ENCODE measurements at places on chromosomes 6 and 20. TPM values are rescaled to one million over a fixed set of nuclear protein-coding genes. Genes with fewer than 3 reads are reported as not detected.
A peak's percentile ranks its signal among the peaks of the same experiment; 100 is the strongest.

Gene ADGRF4
- under 0.01 TPM for total RNA-seq

Gene HCRTR2
- total RNA-seq = not detected

DNA sequence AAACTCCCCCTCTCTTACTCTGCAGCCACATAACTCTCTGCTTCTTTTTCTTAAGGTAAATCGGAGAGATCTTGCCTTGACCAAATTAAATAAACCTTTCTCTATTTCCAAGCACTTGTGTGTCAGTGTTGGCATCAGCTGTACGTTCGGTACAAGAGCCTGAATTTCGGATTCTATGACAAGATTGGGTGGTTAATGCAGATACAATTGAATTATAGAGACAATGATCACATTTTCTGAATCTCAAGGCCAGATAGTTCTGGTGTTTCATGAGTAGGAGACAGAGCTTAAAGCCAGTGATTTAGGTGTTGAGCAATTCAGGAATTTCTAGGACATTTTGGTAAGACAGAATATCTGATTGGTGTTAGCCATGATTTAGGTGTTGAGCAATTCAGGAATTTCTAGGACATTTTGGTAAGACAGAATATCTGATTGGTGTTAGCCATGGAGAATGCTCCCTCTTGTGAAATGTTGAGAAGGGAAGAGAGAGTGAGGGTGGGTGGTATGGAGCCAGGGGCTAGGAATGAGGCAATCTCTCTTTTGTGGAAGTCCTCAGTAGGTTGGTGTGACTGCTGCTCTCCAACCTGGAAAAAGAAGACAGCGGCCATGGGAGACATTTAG lies 5.1 kb downstream of the SPINT3 start:
- H3K27me3 ChIP-seq = no peaks in the 10 kb centered on the region
- no peak overlapping the region for H3K4me3 ChIP-seq
- H3K36me3 ChIP-seq = no peaks in the 10 kb centered on the region

DNA sequence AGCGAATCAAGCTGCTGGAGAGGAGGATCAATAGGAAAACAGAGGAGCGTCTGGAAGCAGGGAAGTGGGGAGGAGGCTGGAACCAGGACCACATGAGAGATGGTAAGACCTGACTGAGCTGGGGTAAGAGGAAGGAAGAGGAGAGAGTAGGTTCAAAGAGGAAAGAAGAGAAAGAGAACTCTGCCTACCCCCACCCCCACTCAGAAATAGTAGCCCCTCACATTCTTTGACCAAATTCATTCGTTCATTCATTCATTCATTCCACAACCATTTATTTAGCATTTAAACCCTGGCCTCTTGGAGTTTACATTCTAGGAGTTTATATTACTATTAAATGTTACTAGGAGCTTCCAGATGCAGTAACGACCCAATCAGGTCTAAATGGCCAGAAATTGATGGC lies 15.8 kb upstream of the HCK start:
- no peak overlapping the region for H3K4me3 ChIP-seq
- no peak overlapping the region for H3K27ac ChIP-seq
- no peaks in the 10 kb centered on the region for H3K4me1 ChIP-seq
- DNase-seq = no peak
- H3K27me3 ChIP-seq = peaks cover 40% of the 10 kb centered on the region

DNA sequence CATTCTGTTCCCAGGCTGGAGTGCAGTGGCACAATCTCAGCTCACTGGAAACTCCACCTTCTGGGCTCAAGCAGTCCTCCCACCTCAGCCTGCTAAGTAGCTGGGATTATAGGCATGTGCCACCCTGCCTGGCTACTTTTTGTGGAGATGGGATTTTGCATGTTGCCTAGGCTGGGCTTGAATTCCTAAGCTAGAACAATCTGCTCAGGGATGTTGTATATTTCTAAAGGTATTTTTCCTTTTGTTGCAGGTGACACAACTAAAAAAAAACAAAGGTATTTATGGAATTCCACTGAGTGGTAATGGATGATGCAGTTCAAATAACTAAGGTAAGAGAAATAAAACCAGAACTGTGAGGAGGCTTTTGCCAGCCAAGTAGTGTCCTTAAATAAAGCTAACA lies 49.7 kb downstream of the PTPRA start:
- no peak overlapping the region for H3K27ac ChIP-seq
- no peak overlapping the region for H3K4me3 ChIP-seq
- peaks cover 2% of the 10 kb centered on the region for H3K36me3 ChIP-seq
- no peaks in the 10 kb centered on the region for H3K4me1 ChIP-seq

- no peaks in the 10 kb centered on the region for H3K36me3 ChIP-seq
- H3K27ac ChIP-seq = no peak overlapping the region
- H3K27me3 ChIP-seq = no peaks in the 10 kb centered on the region
- peak; percentile 72 for DNase-seq
- H3K4me1 ChIP-seq = no peaks in the 10 kb centered on the region
These were observed 265.2 kb downstream of the QKI start for GRCh38 chr6:163679753-163680152.

- DNase-seq = no peak
- no peaks in the 10 kb centered on the region for H3K27me3 ChIP-seq
- H3K27ac ChIP-seq = no peak overlapping the region
These were observed 10.8 kb downstream of the HECA start for GRCh38 chr6:139145661-139146060.

All from fibroblast of lung (primary cell).